Uterus (tissue), 4 donors: ENCODE measurements at places on chromosomes 6 and 20. TPM values are rescaled to one million over a fixed set of nuclear protein-coding genes. Genes with fewer than 3 reads are reported as not detected.

DNA sequence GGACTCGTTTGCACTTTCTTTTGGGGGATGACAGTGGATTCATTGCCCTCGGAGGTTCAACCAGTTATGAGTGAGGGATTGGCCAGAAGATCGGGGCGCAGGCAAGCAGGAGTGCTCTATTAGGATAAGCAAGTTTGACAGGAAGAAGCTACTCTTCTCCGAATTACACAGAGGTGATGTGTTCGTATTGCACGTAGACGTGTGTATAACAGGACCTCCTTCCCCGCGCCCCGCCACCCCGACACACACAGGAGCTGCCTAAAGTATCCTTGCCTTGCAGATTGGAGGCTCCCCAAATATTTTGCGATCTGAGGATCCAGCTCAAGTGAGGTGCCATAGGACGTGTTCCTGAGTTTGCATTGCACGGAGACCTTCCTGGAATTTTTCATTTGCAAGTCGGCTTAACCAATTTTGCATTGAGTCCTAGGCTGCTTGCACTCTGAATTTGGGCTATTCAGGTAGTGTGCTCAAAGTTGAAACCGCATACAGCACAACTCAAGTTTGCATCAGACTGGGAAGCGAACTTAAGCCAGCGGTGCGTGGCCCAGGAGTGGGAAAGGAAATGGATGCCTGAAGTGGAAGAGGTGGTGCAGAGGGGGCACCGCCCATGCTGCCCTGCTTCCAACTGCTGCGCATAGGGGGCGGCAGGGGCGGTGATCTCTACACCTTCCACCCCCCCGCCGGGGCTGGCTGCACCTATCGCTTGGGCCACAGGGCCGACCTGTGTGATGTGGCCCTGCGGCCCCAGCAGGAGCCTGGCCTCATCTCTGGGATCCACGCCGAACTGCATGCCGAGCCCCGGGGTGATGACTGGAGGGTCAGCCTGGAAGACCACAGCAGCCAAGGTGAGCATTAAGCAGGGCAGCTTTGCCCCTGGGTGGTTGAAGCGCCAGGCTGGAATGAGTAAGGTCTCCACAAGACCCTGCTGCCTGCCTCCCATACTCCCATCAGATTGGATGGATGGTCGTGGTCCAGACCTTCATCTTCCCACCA is 770 bp downstream of the TCF19 start:
- no peak for DNase-seq

- no peak for DNase-seq
These were observed 451.8 kb downstream of the CD83 start for GRCh38 chr6:14569394-14569793.

DNA sequence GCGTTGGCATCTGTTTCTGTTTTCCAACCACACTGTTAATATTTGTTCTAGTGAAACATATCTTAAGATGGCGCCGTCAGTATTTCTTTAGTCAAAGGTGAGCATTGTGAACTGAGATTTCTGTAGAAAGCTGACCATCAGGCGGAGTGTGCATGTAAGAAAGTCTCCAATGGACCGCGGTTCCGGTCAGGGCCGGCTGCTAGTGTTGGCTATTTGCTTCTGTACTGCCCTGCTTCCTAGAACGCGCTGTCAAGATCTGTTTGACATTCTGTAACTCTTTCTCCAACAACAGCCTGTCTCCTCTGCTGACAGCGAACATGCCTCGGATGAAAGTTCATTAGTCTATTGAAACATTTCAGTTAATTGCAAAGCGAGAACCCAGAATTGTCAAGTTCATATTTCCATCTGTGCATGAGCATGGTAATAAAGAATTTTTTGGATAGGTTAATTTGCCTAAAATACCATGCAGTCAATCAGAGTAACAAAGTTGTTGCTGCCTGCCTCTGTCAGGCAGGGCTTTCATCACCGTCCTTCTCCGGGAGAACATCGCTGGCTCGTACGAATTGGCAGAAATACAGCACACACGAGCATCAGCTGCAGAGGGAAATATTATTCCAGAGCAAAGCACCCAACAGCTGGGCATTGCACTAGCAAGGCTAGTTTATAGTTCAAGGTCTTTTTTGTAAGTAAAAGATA is 369.1 kb downstream of the CDH4 start:
- no peak for DNase-seq

GRCh38 chr6:24775520-24776058 is 852 bp downstream of the GMNN start:
- no peak for DNase-seq

DNA sequence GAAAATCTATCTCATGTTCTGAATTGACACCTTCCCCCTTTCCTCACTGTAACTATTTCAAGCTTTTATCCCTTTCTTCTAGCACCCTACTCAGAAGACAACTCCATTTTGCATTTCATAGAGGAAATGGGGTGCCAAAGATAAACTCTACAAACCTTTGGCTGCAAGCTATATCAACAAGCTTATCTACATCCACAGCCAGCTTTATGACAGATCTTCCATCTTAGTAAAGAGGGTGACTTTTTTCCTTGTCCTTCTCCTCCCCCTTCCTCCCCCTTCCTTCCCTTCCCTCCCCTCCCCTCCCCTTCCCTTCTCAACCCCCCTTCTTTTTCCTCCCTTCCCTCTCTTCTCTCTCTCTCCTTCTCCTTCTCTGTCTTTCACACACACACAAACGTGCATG is 58.0 kb upstream of the OLIG3 start:
- DNase-seq: no peak

GRCh38 chr20:33394718-33395117 is 6.6 kb downstream of the CDK5RAP1 start:
- no peak for DNase-seq

GRCh38 chr6:30345852-30346251 is 896 bp downstream of the RPP21 start:
- DNase-seq: no peak

GRCh38 chr6:131736003-131736596 is 25.3 kb upstream of the CTAGE9 start:
- DNase-seq: no peak

DNA sequence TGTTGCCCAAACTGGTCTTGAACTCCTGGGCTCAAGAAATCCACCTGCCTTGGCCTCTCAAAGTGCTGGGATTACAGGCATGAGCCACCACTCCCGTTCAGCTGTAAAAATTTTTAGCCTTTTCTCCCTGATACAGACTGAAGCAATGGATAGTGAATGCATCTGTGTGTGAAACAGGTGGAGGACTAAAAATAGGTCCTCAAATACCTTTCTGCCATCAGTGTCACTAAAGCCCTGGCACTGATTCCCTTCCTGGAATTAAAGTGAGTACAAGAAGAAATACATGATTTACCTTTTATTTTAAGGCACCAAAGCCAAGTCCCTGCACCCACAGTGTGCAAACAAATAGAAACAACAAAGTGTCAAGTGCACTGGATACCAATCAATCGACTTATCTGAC is 25.1 kb downstream of the TULP4 start:
- no peak for DNase-seq

The SAMD10 gene
- not detected for total RNA-seq

The FAXC gene
- 2.8 TPM for total RNA-seq
